ENCODE measurements at places on chromosomes 7 and 10. TPM values are rescaled to one million over a fixed set of nuclear protein-coding genes. Genes with fewer than 3 reads are reported as not detected.

DNA sequence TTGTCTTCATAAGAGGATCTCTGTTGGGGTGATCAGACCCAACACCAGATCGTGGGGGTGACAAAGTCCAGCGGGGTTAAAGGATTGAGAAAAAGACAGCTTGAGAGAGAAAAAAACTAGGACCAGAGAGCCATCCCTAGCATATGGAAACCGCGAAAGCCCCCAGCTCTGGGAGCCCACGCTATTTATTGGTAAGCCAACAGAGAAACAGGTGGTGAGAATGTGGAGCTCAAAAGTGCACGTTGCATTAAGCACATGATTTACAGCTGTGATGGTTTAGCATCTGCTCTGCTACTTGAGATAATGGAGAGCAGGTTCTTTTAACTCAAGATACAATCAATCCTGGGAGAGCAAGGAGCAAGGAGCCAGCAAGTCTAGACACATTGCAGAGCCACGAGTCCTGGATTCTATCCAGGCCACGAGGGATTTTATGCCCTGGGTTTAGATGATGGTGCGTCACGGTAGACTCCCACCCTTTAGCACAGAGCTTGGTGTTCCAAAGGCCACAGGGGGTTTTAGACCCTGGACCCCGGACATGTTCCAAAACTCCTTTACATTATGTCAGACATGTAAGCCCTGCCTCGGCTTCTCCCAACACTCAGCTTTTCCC, 755.2 kb upstream of the SORCS1 start:
- DNase-seq, result no peak

Gene NACAD
- not detected for total RNA-seq

Gene LRRC18
- total RNA-seq, result not detected

Gene CABCOCO1
- not detected for total RNA-seq

DNA sequence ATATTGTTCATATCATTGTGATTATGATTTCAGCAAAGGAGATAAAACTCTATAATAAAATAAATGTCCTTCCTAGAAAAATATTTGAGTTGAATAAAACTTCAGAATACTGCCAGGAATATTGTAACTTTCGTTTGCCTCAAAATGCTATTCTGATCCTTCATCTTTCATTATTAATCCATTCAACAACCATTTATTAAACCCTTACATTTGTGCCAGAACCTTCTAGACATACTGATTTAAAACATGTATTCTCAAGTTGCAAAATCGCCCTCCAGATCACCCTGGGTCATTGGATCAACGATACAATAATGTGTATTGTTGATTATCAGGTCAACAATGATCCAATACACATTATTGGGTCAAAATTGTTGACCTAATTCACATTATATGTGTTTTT, 759.8 kb downstream of the CNTNAP2 start:
- DNase-seq, result no peak

- DNase-seq, result peak; percentile 87
These were observed 67.5 kb downstream of the PFKFB3 start for GRCh38 chr10:6269953-6270867.

- DNase-seq, result no peak
These were observed 60.9 kb downstream of the BAMBI start for GRCh38 chr10:28738200-28738599.

Gene NRCAM
- total RNA-seq, result not detected

DNA sequence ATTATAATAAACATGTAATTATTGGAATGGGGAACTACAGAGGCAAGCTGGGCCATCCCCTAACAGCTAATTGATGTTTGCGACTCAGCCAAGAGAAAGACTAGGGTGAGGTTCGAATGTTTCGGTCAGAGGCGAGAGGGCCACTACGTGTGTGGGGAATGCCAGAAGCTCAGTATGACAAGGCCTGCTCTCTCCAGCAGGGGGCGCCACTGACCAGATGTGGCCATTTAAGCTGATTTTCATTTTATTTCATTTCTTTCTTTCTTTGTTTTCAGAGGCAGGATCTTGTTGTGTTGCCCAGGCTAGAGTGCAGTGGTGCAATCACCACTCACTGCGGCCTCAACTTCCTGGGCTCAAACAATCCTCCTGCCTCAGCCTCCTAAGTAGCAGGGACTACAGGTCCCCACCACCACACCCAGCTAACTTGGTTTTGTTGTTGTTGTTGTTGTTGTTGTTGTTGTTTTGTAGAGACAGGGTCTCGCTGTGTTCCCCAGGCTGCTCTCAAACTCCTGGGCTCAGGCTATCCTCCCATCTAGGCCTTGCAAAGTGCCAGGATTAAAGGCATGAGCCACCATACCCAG, 38.1 kb downstream of the TMEM130 start:
- DNase-seq, result peak; percentile 46

DNA sequence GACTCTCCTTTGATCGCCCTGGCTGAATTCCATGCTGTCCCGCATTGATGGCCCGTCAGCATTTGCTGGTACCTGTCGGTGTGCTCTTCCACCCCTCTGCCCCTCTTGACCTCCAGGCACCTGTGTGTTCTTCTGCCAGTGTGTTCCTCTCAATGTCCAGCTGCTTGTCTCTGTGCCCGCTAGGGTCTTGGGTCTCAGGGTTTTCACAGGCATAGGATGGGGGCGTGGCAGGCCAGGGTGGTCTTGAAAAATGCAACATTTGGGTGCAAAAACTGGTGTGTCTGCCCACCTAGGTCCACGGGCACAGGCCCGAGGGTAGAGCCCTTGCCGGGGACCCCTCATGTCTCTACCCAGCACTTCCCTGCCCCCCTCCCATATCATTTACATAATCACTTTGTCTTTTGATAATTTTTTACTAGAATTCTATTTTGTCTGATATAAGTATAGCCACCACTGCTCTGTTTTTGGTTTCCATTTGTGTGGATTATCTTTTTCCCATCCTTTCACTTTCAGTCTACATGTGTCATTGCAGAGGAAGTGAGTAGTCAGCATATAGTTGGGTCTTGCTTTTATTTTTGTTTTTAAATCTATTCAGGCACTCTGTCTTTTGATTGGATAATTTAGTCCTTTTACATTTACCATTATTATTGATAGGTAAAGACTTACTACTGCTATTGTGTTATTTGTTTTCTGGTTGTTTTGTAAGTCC, 46.6 kb upstream of the ADRA2A start:
- no peak for DNase-seq

DNA sequence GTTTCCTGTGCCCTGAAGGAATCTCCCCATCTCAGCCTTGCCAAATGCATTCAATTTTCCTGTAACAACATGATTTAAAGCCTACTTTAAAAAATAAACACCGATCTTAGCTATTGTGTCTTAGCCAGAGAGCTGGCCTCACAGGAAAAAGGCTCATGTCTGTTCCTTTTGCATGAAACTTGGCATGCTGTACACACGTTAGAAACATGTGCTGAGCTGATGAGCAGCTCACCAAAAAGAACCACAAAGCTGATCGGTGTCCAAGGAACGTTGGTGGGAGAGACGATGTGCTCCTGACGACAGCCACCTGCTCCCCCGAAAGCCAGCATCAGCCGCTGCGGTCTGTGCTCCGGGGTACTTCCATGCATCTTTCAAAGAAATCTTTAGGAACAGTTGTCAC, 135.9 kb downstream of the ADARB2 start:
- DNase-seq, result no peak

DNA sequence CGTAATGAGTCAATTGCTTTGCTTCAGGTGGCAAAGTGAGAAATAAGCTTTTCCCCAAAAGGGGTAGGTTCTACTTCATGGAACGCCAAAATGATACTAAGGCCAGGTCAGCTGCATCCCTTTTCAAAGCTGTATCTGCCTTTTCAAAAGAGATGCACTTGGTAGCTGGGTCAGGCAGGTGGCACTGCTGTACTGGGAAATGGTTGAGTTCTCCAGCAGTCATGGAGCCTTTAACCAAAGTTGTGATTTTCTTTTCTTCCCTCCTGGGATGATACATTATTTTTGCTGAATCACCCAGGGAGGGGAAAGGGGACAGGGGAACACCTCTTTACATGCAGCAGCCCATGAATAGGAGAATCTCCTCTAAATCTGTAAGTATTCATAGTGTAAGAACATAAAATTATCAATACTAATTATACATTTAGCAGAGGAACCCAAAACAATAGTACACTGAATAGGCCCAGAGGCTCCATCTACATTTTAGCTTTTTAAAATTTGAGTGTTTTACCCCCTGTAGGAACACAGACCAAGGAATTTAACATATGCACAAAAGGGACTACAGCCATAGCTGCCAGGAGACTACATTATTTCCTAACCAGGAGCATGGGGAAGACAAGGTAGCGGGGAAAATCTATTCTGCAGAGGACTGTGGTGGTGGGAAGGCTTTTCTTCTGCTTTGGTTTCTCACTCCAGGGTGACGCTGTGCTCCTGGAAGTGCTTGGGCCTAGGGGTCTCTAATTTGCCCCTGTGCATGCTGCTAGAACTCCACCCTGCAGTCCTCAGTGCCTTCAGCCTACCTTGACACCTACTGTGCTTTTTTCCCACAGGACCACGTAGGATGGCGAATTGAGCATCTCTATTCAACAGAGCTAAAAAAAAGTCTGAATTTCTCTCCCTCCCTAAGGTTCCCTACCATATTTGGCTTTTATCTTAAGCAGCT, 6.4 kb upstream of the GPR22 start:
- DNase-seq, result peak; percentile 56

- DNase-seq, result no peak
These were observed 91.6 kb downstream of the HTR5A start for GRCh38 chr7:155161690-155162089.

DNA sequence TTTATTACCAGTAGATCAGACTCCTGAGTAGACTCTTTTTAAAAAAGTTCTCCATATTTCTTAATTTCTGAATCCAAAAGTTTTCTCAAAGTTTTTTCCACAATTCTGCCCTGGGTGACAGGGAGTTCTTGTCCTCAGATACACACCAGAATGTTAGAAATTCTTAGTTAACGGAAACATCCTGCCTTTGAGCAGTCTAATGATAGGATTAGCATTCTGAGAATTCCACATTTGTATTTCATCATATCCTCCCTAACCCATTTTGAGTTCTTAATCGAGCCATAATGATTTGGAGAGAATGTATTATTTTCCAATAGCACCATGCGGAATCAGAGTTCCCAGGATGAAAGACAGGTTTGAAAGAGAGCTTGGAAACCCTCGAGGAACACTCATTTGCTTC, 28.9 kb upstream of the MRPS33 start:
- no peak for DNase-seq

Gene PRSS37
- total RNA-seq, result not detected

- DNase-seq, result no peak
These were observed 41.7 kb downstream of the COBL start for GRCh38 chr7:51274955-51275354.

Gene AKR1C1
- total RNA-seq, result 0.33 TPM

DNA sequence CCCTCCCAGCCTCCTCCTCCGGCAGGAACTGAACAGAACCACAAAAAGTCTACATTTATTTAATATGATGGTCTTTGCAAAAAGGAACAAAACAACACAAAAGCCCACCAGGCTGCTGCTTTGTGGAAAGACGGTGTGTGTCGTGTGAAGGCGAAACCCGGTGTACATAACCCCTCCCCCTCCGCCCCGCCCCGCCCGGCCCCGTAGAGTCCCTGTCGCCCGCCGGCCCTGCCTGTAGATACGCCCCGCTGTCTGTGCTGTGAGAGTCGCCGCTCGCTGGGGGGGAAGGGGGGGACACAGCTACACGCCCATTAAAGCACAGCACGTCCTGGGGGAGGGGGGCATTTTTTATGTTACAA, 83.3 kb downstream of the PAX2 start:
- DNase-seq, result peak; percentile 35

- DNase-seq, result peak; percentile 74
These were observed 74.0 kb upstream of the CUX1 start for GRCh38 chr7:101743241-101743994.

DNA sequence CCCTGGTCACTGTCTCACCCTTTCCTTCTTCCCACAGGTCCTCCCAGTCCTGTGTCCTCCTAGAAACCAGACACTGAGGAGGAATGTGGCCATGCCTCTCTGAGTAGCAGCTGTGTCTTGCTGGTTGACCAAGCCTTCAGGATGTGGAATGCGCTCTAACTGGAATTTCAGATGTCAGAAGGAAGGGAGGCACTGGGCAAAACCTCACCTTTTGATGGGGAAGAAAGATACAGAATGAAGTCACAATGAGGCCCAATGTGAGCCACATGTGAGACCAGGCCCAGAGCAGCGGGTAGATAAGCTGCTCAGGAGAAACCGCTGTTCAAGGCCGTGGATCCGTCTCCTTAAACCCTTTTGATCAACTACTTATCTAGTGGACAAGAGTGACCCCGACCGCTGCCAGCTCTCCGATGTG, 54.8 kb upstream of the ECHDC3 start:
- DNase-seq, result no peak

Gene UCN3
- total RNA-seq, result not detected

DNA sequence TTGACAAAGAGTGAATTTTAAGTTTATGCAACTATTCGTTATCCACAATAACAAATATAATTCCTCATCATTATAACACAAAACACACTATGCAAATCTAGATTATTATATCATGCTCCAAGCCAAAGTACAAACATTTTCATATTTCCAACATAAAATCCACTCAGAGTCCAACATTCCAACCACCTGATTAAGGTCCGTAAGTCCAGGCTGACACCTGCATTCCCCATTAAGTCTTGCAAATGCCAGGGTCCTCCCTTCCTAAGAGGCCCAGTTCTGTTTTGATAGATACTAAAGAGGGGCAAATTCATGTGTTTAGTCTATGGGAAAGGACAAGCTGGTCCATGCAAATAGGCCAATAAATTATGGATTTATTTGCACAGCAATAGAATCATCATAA, 206.1 kb downstream of the POU6F2 start:
- DNase-seq, result no peak

Gene CNNM1
- total RNA-seq, result 0.08 TPM

DNA sequence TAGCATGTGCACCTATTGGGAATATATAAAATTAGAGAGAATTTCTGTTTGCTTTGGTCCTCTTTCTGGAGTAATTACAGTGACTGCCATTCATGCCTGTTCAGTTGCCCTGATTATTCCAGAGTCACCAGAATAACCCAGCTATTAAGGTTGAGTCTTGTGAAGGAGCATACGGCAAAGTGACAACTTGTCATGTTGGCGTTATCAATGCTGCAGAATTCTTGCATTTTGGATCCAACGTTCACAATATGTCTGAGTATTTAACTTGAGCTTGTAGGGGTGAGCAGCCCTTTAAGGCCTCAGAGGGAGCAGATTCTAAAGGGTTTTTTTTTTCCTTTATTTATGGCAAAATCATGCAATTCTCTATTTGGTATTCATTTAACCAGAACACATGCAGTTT, 419.4 kb upstream of the MGMT start:
- DNase-seq, result no peak

GRCh38 chr7:155846156-155846555, 33.9 kb upstream of the SHH start:
- no peak for DNase-seq

DNA sequence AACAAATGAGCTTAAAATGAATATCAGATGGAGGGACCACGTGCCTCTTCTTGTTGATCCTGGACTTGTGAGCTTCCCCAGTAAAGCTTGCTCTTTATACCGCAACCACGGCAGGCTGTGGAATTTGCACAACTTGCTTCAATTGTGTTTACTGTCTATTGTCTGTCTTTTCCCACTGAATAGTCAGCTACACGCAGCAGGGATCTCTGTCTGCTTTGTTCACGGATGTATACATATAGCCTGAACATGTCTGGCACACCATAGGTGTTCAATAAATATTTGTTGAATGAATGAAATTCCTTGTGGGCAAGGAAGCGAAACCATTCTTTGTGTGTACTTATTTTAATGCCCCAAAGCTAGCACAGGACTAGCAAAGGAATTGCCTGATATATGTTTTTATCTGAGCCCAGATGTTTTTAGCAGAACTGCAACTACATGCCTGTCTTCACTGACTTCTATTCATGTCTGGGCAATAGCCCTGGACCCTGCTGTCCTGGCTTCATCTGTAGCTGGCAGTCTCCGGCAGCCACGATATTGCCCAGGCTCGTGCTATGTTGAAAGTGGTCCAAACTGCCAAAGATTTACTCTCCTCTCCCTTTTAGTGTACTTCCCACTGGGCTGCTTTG, 29.9 kb upstream of the IFRD1 start:
- no peak for DNase-seq

Gene H2BK1
- total RNA-seq, result not detected

Gene PLXNA4
- 1.2 TPM for total RNA-seq

Measured in activated CD4-positive, alpha-beta memory T cell treated with anti-CD3 and anti-CD28 coated beads, Interleukin-2, amount 10 ng/mL, durations not matched to agents 7 days and 5 days (primary cell).